ENCODE measurements at places on chromosomes 11 and 22. TPM values are rescaled to one million over a fixed set of nuclear protein-coding genes. Genes with fewer than 3 reads are reported as not detected.
A peak's percentile ranks its signal among the peaks of the same experiment; 100 is the strongest.

GRCh38 chr11:63871962-63872799 is 33.3 kb downstream of the MARK2 start:
- peak; percentile 93 for DNase-seq

OR8D1 gene
- not detected for polyA plus RNA-seq

DNA sequence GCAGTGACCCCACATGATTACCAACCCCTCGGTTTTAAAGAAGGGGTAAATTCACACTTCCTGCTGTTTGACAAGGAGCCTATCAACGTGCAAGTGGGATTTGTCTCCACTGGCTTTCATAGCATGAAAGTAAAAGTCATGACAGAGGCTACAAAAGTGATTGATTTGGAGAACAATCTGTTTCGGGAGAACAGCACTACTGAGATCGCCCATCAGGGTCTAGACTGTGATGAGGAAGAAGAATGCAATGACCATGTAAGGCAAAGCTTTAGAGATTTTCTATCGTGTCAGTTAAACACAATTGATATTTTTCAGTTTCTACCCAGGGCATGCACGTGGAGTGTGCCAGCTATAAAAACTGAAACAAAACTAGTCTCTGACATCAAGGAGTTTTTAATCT is 41.7 kb downstream of the HORMAD2 start:
- no peak for DNase-seq

GAL3ST3 gene
- 0.09 TPM for polyA plus RNA-seq

TIGD3 gene
- polyA plus RNA-seq, result 0.24 TPM

RAPSN gene
- polyA plus RNA-seq, result 0.61 TPM

PDE2A gene
- polyA plus RNA-seq, result 9.2 TPM

All from left lung (tissue), 14 donors.